Stimulated activated CD4-positive, alpha-beta T cell treated with anti-CD3 and anti-CD28 coated beads, Interleukin-2, amount 100 ng/mL, for 24 hours (primary cell): ENCODE measurements at places on chromosomes 12 and 14.

- DNase-seq, result no peak
These were observed 186.9 kb downstream of the EMP1 start for GRCh38 chr12:13383379-13383778.

GRCh38 chr12:58034712-58035111 lies 93.3 kb downstream of the ATP23 start:
- DNase-seq, result no peak

DNA sequence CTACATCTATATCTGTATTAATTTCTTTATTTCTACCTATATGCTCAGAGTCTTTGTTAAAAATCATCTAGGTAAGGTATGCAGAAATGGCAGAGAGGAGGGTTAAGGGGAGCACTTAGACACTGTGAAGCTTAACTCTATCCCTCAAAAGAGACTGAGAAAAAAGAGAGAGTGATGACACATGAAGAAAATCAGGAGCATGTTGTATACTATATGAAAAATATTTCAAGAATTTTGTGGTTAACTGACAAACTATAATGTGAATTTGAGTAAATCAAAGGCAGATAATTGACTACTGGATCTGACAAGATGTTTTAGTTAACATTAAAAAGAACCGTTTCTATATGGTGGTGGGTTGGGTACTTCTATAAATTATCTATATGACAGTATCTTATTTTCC lies 1814.2 kb upstream of the SEL1L start:
- no peak for DNase-seq

GRCh38 chr14:103421556-103421955 lies 36.3 kb downstream of the MARK3 start:
- DNase-seq, result no peak

DNA sequence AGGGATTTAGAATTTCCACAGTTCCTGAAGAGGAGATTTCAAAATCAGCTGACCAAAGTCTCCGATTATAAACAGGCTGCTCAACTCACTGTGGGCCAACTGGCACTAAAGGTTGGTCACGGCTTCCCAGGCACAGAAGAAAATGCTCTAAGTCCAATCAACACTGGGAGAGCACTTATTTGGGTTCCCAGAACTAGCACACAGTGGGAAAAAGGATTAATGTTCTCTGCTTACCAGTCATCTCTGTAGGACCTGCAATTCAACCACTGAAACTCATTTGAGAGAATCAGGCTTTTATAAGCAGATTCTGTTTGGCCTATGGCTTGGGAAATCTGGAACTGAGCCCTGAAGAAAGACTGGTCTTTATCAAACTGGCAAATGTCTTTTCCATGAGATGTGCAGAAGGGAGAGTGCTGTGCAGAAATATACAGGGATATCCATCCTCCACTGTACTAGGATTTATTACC lies 49.4 kb downstream of the ABCC9 start:
- no peak for DNase-seq

DNA sequence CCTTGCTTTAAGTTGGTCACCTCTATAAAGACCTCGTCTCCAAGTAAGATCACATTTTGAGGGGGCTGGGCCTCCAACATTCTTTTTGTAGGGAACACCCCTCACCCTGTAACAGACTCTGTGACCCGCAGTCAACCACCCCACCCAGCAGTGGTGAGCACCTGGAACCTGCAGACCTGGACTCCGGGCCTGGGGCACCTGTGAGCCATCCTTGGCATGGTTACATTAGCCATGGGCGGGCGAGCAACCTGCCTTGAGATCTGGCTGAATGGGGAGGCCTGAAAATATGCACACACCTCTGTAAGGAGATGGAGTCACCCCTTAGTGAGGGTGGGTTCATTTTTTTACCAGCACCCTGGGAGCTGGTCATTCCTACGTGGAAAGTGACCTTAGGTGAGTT lies 95.3 kb downstream of the RIMBP2 start:
- no peak for DNase-seq

GRCh38 chr14:33833706-33834465 lies 117.0 kb downstream of the EGLN3 start:
- DNase-seq, result no peak

DNA sequence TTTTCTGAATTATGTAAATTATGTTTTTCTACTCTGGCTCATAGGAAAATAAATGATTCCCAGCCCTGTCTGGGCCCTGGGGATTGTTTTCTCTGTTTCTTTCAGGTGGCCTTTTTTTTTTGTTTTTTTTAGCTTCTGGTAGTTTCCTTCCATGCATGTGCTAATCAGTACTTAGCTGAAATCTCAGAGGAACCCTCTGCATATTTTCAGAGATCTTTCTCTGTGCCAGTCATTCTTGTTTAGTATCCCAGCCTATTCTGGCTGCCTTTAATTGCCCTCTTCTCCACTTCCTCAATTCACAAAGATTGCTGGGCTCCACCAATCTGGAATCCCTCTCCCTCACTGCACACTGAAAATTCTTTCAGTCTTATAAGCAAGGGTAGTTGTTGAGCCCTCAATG lies 46.9 kb downstream of the CNOT2 start:
- DNase-seq, result no peak

GRCh38 chr14:91606851-91607250 lies 96.7 kb upstream of the PPP4R3A start:
- DNase-seq, result no peak

DNA sequence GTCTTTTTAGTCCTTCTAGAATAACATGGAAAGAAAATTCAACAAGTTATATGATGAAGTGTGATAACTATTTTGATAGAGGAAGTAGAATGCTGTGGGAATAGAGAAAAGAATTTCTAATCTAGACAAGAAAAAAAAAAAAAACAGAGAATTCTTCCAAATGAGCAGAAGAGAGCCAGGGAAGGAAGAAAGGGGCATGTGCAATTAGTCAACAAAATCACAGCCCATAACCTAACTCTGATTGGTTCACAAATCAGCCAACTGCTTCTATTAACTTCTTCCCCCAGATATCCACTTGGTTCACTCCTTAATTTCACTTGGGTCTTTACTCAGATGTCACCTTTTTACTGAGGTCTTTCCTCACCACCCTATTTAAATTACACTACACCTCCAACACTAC lies 69.5 kb downstream of the BTG1 start:
- no peak for DNase-seq

DNA sequence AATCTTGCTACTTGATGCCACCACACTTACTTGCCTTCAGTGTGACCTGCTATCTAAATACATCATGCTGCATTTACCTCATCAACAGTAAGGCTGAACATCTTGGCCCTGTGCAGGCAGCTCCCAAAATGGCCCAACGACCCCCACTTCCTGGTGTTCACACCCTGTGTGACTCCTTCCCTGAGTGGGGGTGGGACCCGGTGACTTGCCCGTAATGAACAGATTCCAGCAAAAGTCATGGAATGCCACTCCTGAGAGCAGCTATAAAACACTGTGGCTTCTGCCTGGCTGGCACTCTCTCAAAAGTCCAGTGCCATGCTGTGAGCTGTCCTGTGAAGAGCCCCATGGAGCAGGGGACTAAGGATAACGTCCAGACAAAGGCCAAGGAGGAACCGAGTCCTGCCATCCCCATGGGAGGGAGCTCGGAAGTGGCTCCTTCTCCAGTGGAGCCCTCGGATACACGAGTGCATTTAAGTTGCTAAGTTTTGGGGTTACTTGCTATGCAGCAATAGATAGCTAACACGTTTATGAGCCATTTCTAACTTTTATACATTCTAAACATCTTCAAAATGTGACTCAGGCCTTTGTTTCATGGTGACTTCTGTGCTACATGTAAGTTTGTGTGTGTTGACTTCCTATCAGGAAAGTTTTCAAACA lies 33.0 kb downstream of the P2RX2 start:
- DNase-seq, result no peak

GRCh38 chr12:123427036-123427769 lies 9.3 kb downstream of the RILPL2 start:
- DNase-seq, result peak; percentile 27

DNA sequence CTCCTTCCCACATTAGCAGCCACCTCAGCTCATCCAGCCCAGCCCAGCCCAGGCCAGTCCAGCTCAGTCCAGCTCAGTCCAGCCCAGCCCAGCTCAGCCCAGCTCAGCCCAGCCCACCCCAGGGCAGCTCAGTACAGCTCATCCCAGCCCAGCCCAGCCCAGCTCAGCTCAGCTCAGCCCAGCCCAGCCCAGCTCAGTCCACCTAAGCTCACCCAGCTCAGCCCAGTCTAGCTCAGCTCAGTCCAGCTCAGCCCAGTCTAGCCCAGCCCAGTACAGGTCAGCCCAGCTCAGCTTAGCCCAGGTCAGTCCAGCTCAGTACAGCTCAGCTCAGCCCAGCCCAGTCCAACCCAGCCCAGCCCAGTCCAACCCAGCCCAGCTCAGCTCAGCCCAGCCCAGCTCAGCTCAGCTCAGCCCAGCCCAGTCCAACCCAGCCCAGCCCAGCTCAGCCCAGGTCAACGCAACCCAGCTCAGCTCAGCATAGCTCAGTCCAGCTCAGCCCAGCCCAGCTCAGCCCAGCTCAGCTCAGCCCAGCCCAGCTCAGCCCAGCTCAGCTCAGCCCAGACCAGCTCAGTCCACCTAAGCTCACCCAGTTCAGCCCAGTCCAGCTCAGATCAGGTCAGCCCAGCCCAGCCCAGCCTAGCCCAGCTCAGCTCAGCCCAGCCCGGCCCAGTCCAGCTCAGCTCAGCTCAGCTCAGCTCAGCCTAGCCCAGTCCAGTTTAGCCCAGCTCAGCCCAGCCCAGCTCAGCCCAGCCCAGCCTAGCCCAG lies 63.0 kb downstream of the TMEM121 start:
- DNase-seq, result no peak

- no peak for DNase-seq
These were observed 17.9 kb upstream of the RCOR1 start for GRCh38 chr14:102574281-102575159.

DNA sequence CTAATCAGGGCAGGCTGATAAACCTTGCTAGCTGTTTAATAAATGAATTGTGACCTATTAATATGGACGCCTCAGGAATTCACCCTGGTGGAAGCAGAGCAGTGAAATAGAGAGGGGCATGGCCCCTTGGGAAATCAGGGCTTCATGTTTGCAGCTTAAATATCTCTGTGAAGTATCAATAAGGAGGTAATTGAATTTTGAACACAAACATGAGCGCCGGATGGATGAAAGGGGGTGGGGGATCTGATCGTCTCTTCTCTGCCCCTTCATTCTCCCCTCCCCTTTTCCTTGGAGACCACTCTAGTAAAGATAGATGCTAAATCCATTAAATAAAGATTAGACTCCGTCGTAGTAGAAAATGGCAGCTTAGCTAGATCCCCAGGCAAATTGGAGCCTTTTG lies 70.5 kb downstream of the LIN52 start:
- no peak for DNase-seq

- DNase-seq, result no peak
These were observed 96.0 kb downstream of the GCH1 start for GRCh38 chr14:54806616-54807015.

- no peak for DNase-seq
These were observed 29.2 kb downstream of the ZCCHC8 start for GRCh38 chr12:122471324-122472226.

- no peak for DNase-seq
These were observed 65.2 kb downstream of the OTX2 start for GRCh38 chr14:56745097-56745496.

DNA sequence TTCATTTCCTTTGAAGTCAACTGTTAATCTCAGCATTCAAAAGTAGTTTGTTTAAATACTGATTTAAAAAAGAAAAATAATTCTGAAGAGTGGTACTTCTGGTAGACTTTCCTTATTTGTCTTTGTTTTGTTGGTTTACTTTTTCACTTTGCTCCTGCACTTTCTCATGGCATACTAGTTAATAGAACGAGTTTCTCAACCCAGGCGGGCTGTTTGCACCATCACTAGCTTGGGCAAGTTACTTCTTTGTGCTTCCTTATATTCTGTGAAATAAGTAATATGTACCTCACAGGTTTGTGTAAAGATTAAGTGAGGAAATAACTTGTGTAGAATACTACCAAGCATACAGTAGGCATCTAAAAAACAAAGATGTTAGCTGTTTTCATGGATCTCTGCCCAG lies 45.5 kb downstream of the SLC38A6 start:
- no peak for DNase-seq

GRCh38 chr14:72678356-72678755 lies 215.5 kb downstream of the DPF3 start:
- no peak for DNase-seq

DNA sequence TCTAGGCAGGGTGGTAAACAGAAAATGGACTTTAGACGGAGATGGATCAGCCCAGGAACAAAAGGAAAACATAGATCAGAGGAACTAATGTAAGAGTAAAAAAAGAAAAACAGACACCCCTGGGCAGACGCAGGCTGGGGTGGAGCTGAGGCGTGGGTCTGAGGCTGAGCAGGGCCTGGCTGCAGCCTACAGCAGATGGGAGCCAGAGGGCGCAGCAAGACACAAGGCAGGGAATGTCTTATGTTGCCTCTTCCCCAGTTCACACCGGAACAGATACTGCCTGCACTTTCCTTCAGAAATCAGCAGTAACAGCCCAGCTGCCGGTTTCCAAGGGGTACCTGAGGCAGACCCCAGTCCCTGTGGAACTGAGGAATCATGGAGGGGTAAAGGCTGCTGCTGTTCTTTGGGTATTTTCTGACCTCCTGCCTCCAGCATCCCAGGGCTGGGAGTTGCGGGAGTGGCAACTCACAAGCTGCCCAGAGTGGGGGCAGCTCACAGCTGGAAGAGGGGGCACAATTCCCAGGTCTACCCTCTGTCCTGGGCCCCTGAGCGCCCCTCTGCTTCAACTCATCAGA lies 9.8 kb downstream of the ZNF605 start:
- DNase-seq, result no peak
